ENCODE measurements at places on chromosomes 1 and 21.
A peak's percentile ranks its signal among the peaks of the same experiment; 100 is the strongest.

GRCh38 chr1:244326757-244327156 is 125.0 kb downstream of the ADSS2 start:
- DNase-seq: no peak

GRCh38 chr1:78255383-78255782 is 209.6 kb downstream of the GIPC2 start:
- DNase-seq: no peak

- no peak for DNase-seq
These were observed 994 bp downstream of the FAM229A start for GRCh38 chr1:32361308-32361673.

GRCh38 chr1:28910379-28911115 is 3.8 kb upstream of the EPB41 start:
- no peak for DNase-seq

- no peak for DNase-seq
These were observed 17.6 kb downstream of the RNF11 start for GRCh38 chr1:51253691-51254090.

DNA sequence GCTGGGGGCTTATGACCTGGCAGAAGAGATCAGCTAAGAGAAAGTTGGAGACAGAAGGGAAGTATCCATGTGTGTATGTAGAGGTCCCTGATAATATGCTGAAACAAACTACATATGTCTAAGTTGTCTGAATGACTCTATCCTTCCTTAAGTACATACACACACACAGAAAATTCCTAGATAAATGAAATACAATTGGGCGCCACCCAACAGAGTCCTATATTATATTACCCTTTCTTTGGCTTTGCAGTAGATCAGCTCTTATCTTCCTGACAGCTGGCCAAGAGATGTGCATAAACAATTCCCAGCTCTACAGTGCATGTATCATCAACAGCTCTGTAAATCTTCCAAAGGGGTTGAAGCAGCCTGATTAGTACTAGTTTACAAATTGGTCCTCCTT is 40.1 kb downstream of the SORT1 start:
- no peak for DNase-seq

- no peak for DNase-seq
These were observed 37.9 kb upstream of the BATF3 start for GRCh38 chr1:212737559-212737958.

DNA sequence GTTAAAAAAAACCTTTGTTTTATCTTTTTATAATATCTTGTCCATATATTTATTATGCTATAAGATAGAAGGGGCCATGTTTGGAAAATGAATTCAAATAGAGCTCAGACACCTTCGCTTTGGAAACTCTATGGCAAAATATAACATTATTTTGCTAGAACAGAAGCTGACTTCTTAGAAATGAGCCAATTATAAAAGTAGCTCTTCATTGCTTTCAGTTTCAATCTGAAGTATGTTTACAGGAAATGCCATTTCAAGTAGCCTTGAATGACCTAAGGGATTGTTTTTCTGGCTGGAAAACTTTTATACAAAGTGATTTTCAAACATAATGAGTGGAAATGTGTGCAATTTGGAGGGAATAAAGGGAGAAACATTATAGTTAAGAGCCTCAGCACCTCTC is 37.8 kb upstream of the GBP5 start:
- DNase-seq: no peak

- no peak for DNase-seq
These were observed 55.1 kb downstream of the KIF26B start for GRCh38 chr1:245209658-245210435.

GRCh38 chr1:190904091-190904695 is 426.5 kb upstream of the BRINP3 start:
- no peak for DNase-seq

DNA sequence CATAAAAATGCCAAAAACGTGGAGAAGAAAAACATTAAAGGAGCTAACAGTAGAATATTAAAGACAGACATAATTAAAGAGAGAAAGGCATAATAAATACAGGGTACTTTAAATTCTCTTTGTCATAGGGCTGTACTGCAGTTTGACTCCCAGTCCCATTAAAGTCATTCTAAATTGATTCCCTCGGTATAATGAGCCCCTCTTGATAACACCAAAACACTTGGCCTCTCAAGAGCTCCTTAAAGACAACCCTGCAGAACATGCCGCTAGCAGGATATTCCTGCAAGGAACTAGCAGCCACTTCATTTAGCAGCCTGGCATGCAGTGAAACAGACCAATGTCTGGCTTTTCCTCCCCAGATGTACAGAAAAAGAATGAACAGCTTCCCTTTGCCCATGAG is 273.8 kb upstream of the ESRRG start:
- no peak for DNase-seq

- DNase-seq: no peak
These were observed 24.5 kb downstream of the AHCYL1 start for GRCh38 chr1:110008971-110009565.

- DNase-seq: no peak
These were observed 41.5 kb upstream of the LIN9 start for GRCh38 chr1:226350519-226350865.

DNA sequence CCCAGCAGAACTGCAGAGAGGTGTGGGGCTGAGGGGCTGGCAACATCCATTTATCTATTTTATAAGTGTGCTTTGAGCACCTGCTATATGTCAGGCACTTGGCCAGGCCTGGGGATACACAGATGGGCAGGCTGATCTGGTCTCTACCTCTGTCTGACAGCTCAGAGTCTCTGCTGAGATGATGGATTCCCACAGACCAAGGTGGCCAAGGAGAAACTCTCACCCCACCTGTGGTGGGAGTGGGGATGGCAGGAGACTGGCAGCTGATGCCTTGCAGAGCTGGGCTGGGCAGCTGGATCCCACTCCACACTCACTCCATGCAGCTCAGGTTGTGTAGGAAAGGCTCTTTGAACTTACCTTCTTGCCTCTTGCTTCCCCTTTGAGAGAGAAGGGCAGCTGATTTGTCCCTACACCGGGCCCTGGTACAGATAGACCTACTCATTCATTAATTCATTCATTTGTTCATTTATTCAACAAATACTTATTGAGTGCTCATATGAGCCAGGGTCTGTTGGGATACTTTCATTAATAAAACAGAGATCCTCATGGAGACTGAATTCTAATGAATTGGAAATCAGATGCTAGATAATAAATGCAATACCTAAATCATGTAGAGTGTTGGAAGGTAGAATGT is 9.0 kb downstream of the ADORA1 start:
- no peak for DNase-seq

DNA sequence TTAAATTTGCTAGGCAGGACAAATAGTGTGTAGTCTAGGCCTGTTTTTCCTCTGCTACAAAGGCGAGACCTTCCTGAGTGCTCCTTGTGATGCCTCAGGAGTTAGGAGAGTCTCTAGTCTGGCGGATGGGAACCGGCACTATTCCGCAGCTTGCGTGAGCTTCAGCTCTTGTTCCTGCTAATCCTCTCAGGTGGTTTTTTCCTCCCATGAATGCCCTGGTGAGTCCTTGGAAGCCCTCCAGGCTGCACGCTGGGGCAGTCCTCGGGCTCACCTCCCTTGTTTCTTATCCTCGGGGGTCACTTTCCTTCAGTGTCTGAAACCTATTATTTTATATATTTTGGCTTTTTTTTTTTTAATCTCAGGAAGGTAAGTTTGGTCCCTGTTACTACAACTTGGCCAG is 28.2 kb downstream of the UTS2 start:
- no peak for DNase-seq

DNA sequence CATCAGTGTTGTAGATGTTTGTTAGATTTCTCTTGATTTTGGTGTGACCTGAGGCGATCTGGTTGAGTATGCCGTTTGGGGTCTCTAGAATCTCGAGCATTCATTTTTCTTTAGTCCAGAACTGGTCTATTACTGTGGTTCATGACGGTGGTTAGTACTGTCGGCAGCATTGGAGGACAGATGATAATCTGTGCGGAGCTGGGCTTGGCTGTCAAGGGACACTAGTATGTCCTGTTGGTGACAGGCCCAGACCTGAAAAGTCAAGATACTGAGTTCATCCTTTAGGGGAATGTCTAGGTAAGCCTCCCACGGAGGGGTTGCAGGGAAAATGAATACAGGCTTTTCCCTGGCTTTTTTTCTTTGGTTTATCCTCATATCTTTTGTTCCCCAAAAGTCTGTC is 59.8 kb downstream of the PEX14 start:
- no peak for DNase-seq

GRCh38 chr1:41918450-41919043 is at the start of gene HIVEP3:
Gene HIVEP3 (minus strand): TSS chr1:41918922.
- no peak for DNase-seq

- DNase-seq: no peak
These were observed 226.8 kb downstream of the LMX1A start for GRCh38 chr1:165129568-165130164.

DNA sequence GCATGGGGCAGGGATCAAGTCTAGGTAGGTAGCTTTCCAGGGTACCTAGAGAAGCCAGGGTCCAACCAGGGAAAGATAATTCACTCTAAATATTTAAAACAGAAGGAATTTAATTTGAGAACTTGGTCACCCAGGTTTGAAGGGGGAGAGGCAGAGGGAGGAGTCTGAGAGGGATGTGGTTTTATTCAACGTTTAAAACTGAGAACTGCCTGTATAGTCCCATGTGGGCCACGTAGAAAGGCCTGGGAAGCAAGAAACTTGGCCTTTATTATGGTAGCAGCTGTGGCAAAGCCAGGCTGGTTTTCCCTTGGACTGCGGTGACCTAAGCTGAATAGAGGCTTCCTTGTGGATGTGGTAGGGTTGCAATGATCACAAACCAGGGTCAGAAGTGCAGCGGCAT is 42.0 kb upstream of the DUSP10 start:
- DNase-seq: no peak

DNA sequence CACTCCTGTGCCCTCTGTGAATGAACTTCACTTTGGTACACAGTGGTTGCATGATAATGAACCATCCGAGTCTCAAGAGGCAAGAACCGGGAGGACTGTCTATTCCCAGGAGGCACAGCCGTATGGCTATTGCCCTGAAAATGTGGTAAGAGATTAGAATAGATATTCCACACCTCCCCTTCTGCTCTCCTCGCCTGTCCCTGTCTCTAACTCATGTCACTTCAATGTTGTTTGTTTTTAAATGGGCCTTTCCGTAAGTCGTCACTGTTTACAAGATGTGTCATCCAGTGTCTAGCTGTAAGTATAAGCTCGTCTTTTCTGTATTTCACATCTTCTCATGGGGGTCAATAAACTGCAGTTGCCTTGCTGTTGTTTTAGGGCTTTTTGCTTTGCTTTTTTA is 122.2 kb downstream of the PATJ start:
- no peak for DNase-seq

GRCh38 chr1:28974432-28974831 is 60.1 kb downstream of the EPB41 start:
- no peak for DNase-seq

DNA sequence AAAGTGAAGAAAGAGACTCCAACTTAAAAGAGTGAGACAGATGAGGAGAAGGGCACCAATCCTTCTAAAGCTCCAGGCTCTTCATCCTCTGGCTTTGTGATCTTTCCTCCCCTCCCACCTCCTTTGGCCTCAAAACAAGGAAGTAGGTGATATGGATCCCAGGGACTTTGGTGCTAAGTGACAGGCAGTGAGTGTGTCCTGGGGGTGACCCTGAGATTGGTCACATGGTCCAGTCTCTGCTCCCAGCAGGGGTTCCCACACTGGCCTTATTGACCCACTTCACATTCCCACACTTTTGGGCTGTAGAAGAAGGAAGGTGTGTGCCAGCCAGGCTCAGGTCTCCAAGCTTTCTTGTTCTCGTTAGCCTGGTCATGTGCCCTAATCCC is 401.2 kb upstream of the PROX1 start:
- no peak for DNase-seq

DNA sequence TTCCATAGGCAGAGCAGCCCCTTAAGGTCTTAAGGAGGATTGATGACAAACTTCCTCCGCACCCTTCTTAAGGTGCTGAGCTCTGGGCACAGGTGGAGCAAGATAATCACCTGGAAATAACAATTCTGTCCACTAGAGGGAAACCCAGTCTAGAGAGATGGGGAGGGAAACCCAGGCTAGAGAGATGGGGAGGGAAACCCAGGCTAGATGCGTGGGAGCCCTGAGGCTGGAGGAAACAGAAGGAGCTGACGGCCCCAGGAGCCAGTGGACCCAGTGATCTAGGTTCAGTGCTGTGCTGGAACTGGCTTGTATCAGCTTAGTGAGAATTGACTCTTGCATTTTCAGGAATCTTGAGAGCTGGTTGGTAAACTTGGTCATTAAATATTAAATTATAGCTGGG is 17.8 kb upstream of the MYCL start:
- peak; percentile 9 for DNase-seq

- no peak for DNase-seq
These were observed 8.4 kb upstream of the BGLAP start for GRCh38 chr1:156233426-156234127.

GRCh38 chr1:87174724-87175245 is 153.9 kb upstream of the LMO4 start:
- no peak for DNase-seq

DNA sequence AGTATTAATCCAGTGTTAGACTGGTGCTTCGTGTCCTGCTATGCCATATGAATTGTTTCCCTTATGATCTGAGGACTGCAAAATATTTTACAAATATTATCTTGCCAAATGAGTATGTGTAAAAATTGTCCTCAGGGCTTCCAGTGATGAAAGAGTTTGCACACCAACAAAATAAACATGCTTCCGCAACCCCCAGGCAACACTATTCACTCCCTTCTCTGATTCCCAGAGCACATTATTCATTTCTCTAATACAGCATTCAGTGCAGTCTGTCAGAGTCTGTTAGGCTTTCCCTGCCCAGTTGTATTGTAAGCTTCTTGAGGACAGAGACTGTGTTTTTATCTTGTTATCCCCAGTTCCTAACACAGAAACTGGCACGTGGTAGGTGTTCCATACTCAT is 409.9 kb upstream of the C1orf87 start:
- no peak for DNase-seq

- DNase-seq: no peak
These were observed 11.7 kb downstream of the HMGN2 start for GRCh38 chr1:26483980-26484379.

- DNase-seq: no peak
These were observed 61.4 kb downstream of the SLC16A1 start for GRCh38 chr1:112894561-112895011.

GRCh38 chr1:80367058-80367457 is 1360.5 kb upstream of the ADGRL4 start:
- no peak for DNase-seq

GRCh38 chr1:26922431-26922729 is 837 bp downstream of the NUDC start:
- DNase-seq: no peak

DNA sequence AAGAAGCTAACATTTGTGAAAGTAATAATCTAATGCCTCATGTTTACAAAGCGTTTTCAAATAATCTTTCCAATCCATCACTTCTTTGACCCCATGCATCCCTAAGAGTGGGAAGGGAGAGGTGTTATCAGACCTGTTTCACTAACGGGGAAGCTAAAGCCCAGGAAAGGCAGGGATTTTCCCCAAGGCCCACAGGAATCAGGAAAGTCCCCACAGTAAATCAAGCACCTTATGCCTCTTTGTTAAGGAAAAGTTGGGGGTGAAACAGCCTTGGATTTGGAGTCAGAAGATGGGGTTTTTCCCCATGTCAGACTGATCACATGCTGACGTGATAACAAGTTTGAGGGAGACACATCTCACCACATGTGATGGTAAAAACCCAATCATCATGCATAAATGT is 20.0 kb upstream of the ANGPTL7 start:
- DNase-seq: no peak

Data from stimulated activated CD8-positive, alpha-beta memory T cell treated with anti-CD3 and anti-CD28 coated beads, Interleukin-4, amount 100 ng/mL, for 1 hour (primary cell).